Naive thymus-derived CD4-positive, alpha-beta T cell (primary cell): ENCODE measurements at places on chromosomes 6 and 20. TPM values are rescaled to one million over a fixed set of nuclear protein-coding genes. Genes with fewer than 3 reads are reported as not detected.

- no peaks in the 10 kb centered on the region for H3K36me3 ChIP-seq
- H3K27ac ChIP-seq: no peak overlapping the region
- DNase-seq: no peak
- no peaks in the 10 kb centered on the region for H3K27me3 ChIP-seq
- no peaks in the 10 kb centered on the region for H3K4me1 ChIP-seq
These were observed 85.3 kb downstream of the MAP7 start for GRCh38 chr6:136464874-136465273.

GRCh38 chr6:26216359-26216885 lies 129.2 kb downstream of the HFE start:
- peak overlapping the region; percentile 72 for H3K4me3 ChIP-seq
- peaks cover 18% of the 10 kb centered on the region for H3K4me1 ChIP-seq
- peak; percentile 93 for DNase-seq
- no peaks in the 10 kb centered on the region for H3K27me3 ChIP-seq

MSH5 gene
- 11.0 TPM for total RNA-seq

GRCh38 chr20:21027569-21027968 lies 78.6 kb downstream of the LINC00237 start:
- H3K4me3 ChIP-seq: no peak overlapping the region
- H3K4me1 ChIP-seq: no peaks in the 10 kb centered on the region
- H3K27ac ChIP-seq: no peak overlapping the region
- H3K36me3 ChIP-seq: no peaks in the 10 kb centered on the region

GJA1 gene
- total RNA-seq: not detected in 2 replicates

DNA sequence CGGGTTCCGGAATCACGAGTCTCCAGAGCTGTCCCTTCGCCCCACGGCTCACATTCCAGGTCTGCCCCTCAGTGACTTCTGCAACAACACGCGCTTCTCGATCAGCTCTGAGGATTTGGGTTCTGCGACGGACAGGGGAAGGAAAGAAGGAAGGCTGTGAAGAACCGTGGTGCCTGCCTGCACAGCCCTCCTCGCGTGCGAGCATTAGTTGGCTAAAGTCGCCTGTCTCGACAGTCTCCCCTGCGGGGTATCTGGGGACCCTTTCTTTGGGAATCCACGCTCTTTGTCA lies 23.1 kb downstream of the VPS52 start:
- no peaks in the 10 kb centered on the region for H3K27me3 ChIP-seq
- H3K27ac ChIP-seq: peak overlapping the region; percentile 96
- no peak for DNase-seq
- H3K4me1 ChIP-seq: peaks cover 15% of the 10 kb centered on the region
- H3K36me3 ChIP-seq: peaks cover 5% of the 10 kb centered on the region

MRAP2 gene
- total RNA-seq: not detected

- no peaks in the 10 kb centered on the region for H3K36me3 ChIP-seq
- H3K27ac ChIP-seq: no peak overlapping the region
These were observed 532.8 kb downstream of the QKI start for GRCh38 chr6:163947276-163947675.

DNA sequence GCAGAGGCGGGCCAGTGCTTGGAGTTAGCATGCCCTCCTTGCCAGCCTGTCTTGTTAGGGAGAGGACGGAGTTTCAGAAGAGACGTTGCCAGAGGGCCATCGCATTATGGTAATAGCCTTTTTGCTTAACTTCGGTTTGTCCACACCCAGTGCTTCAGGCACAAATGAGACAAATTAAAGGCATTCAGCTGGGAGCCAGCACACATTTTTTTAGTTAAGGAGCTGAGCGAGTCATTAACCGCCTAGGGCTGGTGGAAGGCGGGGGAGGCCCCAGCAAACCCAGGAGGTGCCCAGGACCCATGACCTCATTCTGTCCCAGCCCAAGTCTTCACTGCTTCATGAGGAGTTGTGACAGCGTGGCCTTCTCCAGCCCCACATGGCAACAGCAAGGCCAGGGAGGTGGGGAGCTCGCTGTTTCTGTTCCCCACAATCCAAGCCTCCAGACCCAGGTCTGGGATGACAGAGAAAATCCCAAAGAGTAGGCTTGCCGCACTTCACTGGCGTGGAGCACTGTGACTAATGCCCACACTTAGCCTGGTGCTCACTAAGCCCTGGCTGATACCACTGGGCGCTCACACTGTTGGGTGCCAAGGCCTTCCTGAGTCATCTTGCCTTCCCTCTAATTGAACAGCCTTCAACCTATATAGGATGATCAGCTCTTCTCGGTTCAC lies 237.1 kb downstream of the ANKRD60 start:
- no peaks in the 10 kb centered on the region for H3K27me3 ChIP-seq
- H3K4me1 ChIP-seq: no peaks in the 10 kb centered on the region
- H3K27ac ChIP-seq: no peak overlapping the region
- no peak for DNase-seq
- no peak overlapping the region for H3K4me3 ChIP-seq

PKHD1 gene
- not detected for total RNA-seq

DNA sequence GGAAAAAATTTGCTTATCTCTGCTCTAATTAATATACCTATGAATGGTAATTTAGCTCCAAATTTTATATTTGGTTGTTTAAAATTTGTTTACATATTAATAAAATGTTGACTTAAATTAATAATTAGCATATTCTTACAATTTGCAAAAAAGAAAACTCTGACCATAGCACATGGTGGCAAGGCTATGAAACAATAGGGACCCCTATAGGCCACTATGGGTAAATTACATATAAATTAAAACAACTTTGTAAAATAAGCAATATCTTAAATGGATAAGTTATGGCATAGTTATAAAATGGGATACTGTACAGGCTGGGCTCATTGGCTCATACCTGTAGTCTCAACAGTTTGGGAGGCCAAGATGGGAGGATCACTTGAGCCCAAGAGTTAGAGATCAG lies 76.0 kb downstream of the MKKS start:
- no peaks in the 10 kb centered on the region for H3K4me1 ChIP-seq
- H3K27me3 ChIP-seq: no peaks in the 10 kb centered on the region
- H3K27ac ChIP-seq: no peak overlapping the region
- no peaks in the 10 kb centered on the region for H3K36me3 ChIP-seq
- no peak for DNase-seq

DNA sequence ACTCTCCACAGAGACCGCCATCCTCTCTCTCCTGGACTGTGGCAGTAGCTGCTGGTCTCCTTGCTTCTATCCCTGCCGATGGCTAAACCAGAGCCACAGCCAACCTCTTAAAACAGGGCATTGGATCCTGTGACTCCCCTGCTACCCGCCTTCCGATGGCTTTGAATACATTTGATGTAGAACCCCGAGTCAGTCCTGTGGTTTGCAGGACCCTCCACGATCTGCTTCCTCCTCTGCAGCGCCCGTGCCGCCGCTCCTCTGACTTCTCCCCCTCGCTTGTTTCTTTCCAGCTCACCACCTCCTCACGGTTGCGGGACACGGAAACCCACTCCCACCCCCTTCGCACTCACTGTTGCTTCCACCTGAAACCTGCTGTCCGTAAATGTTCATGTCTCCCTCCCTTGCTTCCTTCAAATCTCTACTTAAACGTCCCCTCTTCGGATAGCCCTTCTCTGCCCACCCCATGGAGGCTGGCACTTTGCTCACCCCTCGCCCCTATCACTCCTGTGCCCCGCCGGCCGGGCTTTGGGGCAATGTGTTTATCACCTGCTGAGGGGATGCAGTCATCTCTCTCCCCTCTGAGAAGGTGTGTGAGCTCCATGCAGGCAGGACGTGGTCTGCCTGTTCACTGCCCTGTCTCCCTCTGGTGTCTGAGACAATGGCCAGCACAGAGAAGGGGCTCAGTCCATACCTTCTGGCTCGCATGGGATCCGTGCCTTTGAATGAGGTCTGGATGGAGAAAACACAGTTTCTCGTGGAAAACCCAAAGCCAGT lies 67.8 kb downstream of the GFOD1 start:
- H3K27ac ChIP-seq: no peak overlapping the region
- no peaks in the 10 kb centered on the region for H3K36me3 ChIP-seq
- H3K4me3 ChIP-seq: no peak overlapping the region
- no peaks in the 10 kb centered on the region for H3K4me1 ChIP-seq
- DNase-seq: no peak

DNA sequence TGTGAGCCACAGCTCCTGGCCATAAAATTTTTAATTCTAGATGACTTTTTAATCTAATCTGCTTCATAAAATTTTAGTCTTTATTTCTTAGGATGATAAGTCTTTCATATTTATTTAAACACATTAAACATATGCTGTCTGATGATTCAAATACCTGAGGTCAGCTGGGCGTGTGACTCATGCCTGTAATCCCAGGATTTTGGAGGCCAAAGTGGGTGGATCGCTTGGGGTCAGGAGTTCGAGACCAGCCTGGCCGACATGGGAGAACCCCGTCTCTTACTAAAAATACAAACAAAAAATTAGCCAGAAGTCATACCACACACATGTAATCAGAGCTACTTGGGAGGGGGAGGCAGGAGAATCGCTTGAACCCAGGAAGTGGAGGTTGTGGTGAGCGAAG lies 53.1 kb downstream of the RBM24 start:
- no peaks in the 10 kb centered on the region for H3K36me3 ChIP-seq
- no peaks in the 10 kb centered on the region for H3K27me3 ChIP-seq
- no peak for DNase-seq
- H3K27ac ChIP-seq: no peak overlapping the region

DNA sequence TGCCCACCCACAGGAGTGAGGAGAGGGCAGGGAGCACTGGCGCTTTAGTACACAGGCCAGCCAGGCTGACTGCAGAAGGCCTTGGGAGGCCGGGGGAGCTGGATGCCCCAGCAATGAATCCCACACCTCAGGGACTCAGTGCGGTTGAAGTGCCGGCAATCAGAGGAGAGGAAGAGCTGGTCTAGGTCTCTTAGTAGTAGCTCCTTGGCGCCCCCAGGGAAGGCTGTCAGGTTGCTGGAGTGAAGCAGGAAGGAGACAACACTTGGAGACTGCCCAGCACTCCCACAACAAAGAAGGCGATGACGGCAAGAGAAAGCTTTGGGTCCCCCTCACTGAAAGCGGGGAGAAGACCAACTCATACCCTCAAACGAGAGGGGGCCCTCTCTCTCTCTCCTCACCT lies 8.3 kb upstream of the TNXB start:
- H3K4me1 ChIP-seq: no peaks in the 10 kb centered on the region
- no peak overlapping the region for H3K4me3 ChIP-seq
- H3K27me3 ChIP-seq: no peaks in the 10 kb centered on the region
- H3K27ac ChIP-seq: no peak overlapping the region
- no peak for DNase-seq

DNA sequence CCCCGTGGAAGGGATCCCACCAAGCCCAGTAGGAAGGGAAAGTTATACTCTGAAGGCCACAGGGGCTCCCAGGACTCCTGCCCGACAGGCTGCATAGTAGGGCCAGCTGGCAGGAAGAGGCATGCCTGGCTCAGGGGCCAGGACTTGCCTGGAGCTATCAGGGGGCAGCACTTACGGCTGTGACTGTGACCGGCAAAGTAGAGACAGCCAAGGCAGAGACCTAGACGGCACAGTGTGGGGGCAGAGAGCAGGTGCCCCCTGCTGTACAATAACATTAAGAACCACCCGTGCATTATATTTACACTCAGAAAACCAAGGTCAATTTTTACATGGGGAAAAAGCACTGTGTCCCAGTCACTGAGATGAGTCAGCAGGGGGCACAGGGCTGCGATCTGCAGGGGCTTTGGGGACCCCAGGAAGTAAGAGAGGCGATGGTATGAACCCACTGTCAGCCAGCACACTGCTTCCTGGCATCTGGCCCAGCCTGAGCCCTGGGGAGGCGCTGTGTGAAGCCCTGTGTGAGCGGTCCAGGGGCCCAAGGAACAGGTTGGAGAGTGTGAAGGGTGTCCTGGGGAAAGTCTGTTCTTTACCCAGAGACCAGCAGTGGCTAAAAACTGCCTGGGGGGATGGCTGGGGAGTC lies 9.9 kb downstream of the CCDC167 start:
- no peaks in the 10 kb centered on the region for H3K27me3 ChIP-seq
- peaks cover 46% of the 10 kb centered on the region for H3K4me1 ChIP-seq
- H3K27ac ChIP-seq: peak overlapping the region; percentile 10
- peaks cover 4% of the 10 kb centered on the region for H3K36me3 ChIP-seq

DNA sequence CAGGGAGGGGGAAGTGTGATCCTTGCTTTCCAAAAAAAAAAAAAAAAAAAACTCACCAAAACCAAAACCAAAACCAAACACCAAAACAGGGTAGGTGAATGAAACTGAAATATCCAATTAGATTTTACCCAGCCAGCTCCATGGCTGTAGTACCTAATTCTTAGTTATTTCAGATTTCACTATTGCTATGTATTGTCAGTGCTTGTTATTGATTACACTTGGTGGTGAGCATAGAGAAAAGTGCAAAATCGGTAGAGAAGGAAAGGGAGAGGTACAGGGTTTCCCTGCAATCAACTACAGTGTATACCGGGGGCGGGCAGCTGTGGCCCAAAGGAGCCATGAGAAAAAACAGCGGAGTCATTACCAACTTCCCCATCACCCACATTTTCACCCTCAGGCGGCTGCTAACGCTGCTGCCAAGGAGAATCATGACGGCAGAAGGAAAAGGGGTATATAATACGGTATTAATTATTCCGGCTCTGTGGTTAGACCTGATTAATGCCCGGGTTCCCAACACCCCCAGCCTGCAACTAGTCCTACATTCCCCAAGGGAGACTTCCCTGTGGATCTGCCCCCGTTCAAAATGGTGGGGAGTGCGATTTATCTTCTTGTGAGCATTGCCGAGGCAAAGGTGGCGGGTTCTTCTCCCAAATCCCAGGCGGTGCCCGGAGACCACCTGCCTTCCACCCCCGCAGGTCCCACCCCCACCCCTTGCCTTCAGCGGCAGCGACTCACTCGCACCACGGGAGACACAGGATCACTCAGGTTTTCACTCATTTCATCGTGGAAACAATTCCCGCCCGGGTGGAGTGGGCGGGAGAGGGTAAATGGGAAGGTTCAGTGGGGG lies at the start of gene C6orf62:
Gene C6orf62, minus strand, starts transcription at position 30 of the 847 bp plus-strand sequence. CDS start 486 bp downstream, outside the sequence.
- H3K27ac ChIP-seq: peak within 1 kb of the TSS; percentile 99
- H3K4me3 ChIP-seq: peak within 1 kb of the TSS; percentile 89
- peaks cover 46% of the 10 kb centered on the region for H3K4me1 ChIP-seq
- H3K36me3 ChIP-seq: peaks cover 6% of the 10 kb centered on the region
- peak; percentile 44 for DNase-seq
- no peaks in the 10 kb centered on the region for H3K27me3 ChIP-seq

GRCh38 chr20:63090682-63091571 lies 84.2 kb upstream of the BHLHE23 start:
- H3K27me3 ChIP-seq: no peaks in the 10 kb centered on the region
- no peak overlapping the region for H3K27ac ChIP-seq
- DNase-seq: peak; percentile 12
- no peaks in the 10 kb centered on the region for H3K4me1 ChIP-seq
- no peak overlapping the region for H3K4me3 ChIP-seq
- H3K36me3 ChIP-seq: no peaks in the 10 kb centered on the region

- no peak overlapping the region for H3K27ac ChIP-seq
- no peaks in the 10 kb centered on the region for H3K36me3 ChIP-seq
- DNase-seq: no peak
- no peaks in the 10 kb centered on the region for H3K4me1 ChIP-seq
- H3K4me3 ChIP-seq: no peak overlapping the region
- no peaks in the 10 kb centered on the region for H3K27me3 ChIP-seq
These were observed 17.6 kb upstream of the ZFP64 start for GRCh38 chr20:52209154-52209571.
